ENCODE measurements at places on chromosomes 4 and X. TPM values are rescaled to one million over a fixed set of nuclear protein-coding genes. Genes with fewer than 3 reads are reported as not detected.

L1CAM gene
- 0.66 TPM for total RNA-seq

NSG1 gene
- total RNA-seq = 6.2 TPM

FAM13A gene
- total RNA-seq = 170 TPM

HTR2C gene
- total RNA-seq = not detected

GATB gene
- 20.6 TPM for total RNA-seq

SOX3 gene
- not detected for total RNA-seq

DNA sequence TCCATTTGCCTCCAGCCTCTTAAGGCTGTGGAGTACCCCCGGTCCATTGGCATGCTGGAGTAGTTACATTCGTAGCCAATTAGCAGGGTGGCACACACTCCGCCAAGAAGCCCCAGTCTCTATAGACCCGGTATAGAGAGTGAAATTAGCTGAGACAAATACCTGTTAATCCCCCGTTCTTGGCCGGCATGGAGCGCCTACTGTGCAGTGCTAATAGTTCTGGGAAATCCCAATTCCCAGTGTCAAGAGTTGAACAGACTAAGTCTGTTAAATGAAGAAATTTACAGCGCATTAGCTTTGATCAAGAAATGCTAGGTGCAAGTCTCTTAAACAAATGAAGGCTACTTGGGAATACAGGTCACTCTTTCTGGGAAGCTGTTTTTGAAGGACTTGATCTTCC lies 127.8 kb upstream of the ARX start:
- no peak for DNase-seq
- no peaks in the 10 kb centered on the region for H3K36me3 ChIP-seq
- no peak overlapping the region for H3K27ac ChIP-seq
- no peaks in the 10 kb centered on the region for H3K4me1 ChIP-seq
- H3K27me3 ChIP-seq = peaks cover 51% of the 10 kb centered on the region

DNA sequence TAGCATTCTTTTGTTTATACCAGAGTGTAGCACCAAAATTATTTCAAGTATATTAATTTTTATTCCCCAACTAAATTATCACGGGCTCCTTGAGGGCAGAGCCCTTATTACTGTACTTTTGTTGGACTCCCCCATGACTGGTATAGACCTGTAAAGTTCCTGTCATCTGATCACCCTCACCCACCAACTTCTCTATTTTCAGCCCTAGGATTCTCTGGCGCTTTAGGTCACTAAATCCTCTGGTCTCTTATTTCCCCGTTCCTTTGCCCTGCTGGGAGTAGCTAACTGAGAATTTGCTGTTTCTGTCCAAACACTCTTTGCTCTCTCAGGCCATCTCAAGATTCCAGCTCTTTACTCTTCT lies 3.2 kb upstream of the XKRX start:
- no peak for DNase-seq
- H3K36me3 ChIP-seq = no peaks in the 10 kb centered on the region
- no peaks in the 10 kb centered on the region for H3K4me1 ChIP-seq
- no peak overlapping the region for H3K4me3 ChIP-seq
- peaks cover 48% of the 10 kb centered on the region for H3K27me3 ChIP-seq
- H3K27ac ChIP-seq = no peak overlapping the region

- no peaks in the 10 kb centered on the region for H3K36me3 ChIP-seq
- H3K27me3 ChIP-seq = no peaks in the 10 kb centered on the region
- no peaks in the 10 kb centered on the region for H3K4me1 ChIP-seq
- DNase-seq = no peak
These were observed 8.0 kb downstream of the REELD1 start for GRCh38 chr4:146222313-146222712.

DNA sequence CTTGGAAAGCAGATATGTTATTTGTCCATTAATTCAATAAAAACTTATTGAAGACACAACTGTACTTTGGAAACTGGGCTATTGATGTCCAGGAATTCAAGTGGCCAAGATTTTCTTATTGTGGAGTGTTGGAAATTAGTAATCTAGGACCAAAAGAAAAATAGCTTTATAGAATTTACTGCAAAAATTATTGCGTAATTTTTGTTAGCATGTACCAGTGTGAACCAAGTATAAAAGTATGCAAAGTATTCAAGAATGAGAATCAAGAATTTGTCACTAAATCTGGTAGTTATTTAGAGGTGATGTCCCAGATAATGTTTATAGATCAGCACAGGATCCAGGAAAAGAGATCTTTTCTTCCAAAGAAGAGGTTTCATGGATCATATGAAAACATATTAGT lies 468.9 kb upstream of the CTSO start:
- H3K4me3 ChIP-seq = no peak overlapping the region
- H3K27ac ChIP-seq = no peak overlapping the region
- H3K4me1 ChIP-seq = no peaks in the 10 kb centered on the region
- no peaks in the 10 kb centered on the region for H3K36me3 ChIP-seq
- H3K27me3 ChIP-seq = no peaks in the 10 kb centered on the region
- DNase-seq = no peak

DNA sequence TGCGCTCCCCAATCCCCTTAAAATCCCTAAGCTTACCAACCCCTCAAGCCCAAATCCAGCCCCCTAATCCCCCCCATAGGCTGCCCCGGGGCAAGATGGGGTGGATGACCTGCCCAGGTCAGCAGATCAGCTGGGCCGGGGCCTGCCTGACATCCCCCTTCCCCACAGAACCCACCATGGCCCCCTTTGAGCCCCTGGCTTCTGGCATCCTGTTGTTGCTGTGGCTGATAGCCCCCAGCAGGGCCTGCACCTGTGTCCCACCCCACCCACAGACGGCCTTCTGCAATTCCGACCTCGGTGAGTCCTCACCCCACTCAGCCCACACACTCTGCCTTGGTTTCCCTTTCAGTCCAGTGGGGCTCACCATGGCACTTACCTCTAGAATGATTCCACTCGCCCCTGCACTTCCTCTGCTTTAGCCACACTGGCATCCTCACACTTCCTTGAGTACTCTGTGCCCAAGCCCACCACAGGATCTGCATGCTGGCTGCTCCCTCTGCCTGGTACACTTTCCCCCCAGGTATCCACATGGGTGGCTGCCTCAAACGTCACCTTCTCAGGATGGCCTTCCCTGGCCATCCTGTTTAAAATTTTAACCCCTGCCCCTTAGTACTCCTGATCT lies 1.1 kb downstream of the TIMP1 start:
- H3K27me3 ChIP-seq = peaks cover 30% of the 10 kb centered on the region
- no peaks in the 10 kb centered on the region for H3K4me1 ChIP-seq
- H3K27ac ChIP-seq = peak overlapping the region; percentile 97
- no peaks in the 10 kb centered on the region for H3K36me3 ChIP-seq
- H3K4me3 ChIP-seq = peak overlapping the region; percentile 73

DNA sequence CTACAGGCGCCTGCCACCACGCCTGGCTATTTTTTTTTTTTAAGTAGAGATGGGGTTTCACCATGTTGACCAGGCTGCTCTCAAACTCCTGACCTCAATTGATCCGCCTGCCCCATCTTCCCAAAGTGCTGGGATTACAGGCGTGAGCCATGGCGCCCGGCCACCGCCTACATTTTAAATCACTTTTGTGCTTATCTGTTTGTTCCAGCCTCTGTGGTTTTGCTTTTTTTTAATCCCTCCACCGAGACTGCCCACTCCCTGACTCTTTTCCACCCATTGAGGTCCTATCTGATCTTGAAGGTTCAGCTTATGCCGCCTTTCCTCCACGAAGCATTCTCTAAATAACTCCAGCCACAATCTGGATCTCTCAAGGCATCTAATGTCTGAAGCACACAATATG lies 73.5 kb downstream of the CHRDL1 start:
- no peaks in the 10 kb centered on the region for H3K27me3 ChIP-seq
- H3K36me3 ChIP-seq = no peaks in the 10 kb centered on the region
- no peak for DNase-seq
- no peak overlapping the region for H3K27ac ChIP-seq
- H3K4me3 ChIP-seq = no peak overlapping the region

DNA sequence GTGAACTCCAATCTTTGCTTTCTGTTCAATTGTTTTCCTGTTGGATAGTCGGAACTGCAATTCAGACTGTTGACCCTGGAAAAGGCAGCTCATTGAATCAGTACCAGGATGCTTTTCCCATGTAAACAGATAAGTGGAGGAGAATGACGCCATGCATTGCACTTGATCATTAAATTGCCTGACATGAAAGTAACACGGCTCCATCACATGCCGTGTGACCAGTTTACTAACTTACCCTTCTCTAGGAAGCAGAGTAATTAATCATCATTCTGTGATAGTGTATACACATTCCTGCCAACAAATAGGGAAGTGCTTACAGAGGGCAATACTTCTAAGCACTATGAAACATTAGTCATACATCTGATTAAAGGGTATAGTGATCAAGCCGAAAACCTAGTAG lies 101.4 kb downstream of the PPARGC1A start:
- H3K36me3 ChIP-seq = no peaks in the 10 kb centered on the region
- H3K27ac ChIP-seq = no peak overlapping the region
- DNase-seq = no peak
- no peaks in the 10 kb centered on the region for H3K27me3 ChIP-seq

DNA sequence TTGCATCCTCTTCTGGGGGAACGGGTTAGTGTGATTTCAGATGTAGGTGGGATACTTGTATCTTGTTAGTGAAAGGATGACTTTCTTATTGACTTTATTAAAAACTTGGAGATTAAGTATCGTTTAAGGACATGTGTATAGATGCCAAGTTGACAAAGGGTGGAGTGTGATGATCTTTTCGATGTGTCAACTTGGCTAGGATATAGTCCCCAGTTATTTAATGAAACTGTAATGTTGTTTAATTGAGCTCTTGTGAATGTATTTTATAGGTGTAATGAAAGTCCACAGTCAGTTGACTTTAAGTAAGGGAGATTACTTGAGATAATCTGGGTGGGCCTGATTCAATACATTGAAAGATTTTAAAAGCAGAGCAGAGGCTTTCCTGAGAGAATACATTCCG lies 127.0 kb downstream of the AASDH start:
- H3K27ac ChIP-seq = no peak overlapping the region
- no peaks in the 10 kb centered on the region for H3K4me1 ChIP-seq
- no peak overlapping the region for H3K4me3 ChIP-seq
- no peak for DNase-seq

DNA sequence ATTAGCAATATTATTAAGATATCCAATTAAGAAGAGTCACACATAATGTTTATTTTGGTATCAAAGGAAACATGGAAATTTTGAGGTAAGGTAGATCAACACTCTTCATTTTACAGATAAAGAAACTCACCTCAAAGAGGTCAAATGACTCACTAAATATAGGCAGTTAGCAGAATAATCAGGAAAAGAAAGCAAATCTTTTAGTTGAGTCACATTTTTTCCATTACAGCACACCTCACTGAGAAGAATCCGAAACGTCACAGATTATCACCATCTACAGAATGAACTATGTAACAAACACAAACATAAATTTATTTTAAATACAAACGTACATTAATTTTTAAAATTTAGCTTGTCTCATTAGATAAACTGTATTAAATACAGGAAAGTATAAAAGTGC lies 70.1 kb downstream of the TMEM47 start:
- H3K27me3 ChIP-seq = no peaks in the 10 kb centered on the region
- H3K4me1 ChIP-seq = no peaks in the 10 kb centered on the region
- no peak overlapping the region for H3K4me3 ChIP-seq
- DNase-seq = no peak
- no peaks in the 10 kb centered on the region for H3K36me3 ChIP-seq

DNA sequence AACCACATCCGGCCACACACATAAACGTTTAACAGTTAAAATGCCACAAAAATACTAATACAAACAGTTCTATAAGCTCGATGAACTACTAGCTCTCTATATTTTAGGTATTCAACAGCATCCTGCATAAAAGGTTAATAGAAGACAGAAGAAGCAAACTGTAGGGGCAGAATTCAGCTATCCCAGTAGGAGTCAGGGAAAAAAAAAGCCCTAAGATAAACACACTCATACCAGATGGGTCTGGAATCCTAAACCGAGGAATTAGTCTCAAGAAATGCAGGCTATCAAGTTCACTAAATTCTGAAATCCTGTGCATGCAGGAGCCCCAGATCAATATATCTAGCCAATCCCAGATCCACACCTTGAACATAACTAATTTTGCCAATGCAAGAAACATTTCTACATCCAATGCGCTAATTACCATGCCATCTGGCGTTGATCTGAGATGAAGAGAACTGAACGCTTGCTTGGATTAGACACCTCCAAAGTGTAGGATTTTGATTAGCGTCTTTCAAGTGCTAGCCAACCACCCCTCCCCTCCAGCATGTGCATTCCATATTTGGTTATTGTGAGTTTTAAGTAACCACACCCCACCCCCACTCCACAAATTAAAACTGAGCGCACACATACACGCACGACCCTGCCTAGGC lies 512.2 kb upstream of the INTU start:
- no peaks in the 10 kb centered on the region for H3K36me3 ChIP-seq
- H3K27me3 ChIP-seq = no peaks in the 10 kb centered on the region
- no peak overlapping the region for H3K4me3 ChIP-seq
- H3K4me1 ChIP-seq = no peaks in the 10 kb centered on the region

- DNase-seq = no peak
- no peak overlapping the region for H3K27ac ChIP-seq
- H3K27me3 ChIP-seq = no peaks in the 10 kb centered on the region
- no peaks in the 10 kb centered on the region for H3K4me1 ChIP-seq
- peaks cover 14% of the 10 kb centered on the region for H3K36me3 ChIP-seq
These were observed 72.4 kb upstream of the MSANTD1 start for GRCh38 chr4:3176367-3177229.

DNA sequence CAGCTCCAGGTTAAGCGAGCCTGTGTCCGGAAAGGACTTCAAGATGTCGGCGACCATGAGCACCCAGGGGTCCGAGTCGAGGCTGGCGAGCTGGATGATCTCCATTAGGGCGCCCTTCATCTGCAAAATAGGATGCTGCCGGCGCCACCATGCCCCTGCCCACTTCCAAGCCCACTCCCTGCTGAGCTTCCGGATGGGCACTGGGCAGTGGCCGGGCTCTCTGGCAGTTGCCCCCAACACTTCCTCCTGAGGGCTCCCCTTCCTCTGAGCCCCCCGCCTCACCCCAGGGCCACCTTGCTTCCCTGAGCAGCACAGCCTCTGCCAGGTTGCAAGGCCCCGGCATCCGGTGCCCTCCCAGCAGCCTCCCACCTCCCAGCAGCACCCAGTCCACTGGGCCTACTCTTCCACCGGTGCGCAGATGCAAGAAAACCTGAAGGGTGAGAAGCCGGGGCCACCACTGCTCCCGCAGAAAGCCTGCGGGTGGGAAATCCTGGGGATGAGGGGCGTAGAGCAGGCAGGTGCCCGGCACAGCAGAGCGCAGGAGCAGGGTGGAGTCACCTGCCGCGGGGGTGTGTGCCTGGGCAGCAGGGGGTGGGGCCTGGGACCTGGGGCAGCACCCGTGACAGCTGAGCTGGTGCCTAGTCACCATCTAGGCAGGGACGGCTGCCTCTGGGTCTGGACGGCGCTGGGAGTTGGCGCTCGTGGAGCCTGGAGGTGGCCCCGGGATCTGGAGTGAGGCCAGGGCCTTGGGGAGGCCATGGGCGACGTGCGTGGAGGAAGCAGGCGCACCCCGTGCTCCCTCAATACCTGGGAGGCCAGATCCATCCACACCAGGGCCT lies 17.0 kb downstream of the NELFA start:
- no peaks in the 10 kb centered on the region for H3K4me1 ChIP-seq
- no peaks in the 10 kb centered on the region for H3K36me3 ChIP-seq
- peak overlapping the region; percentile 81 for H3K27ac ChIP-seq

DNA sequence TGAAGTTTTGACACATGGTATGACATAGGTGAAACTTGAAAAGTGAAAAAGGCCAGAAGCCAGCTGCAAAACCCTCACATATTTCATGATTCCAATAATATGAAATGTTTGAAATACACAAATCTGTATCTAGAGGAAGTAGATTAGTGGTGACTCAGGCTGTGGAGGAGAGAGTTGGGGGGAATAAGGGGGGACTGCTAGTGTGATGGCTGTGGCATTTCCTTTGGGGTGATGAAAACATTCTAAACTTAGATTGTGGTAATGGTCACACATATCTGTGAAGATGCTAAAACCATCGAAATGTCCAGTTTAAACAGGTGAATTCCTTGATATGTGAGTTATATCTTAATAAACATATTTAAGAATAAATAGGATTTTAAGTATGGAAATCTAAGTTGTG lies 343.5 kb upstream of the SFRP2 start:
- no peaks in the 10 kb centered on the region for H3K36me3 ChIP-seq
- H3K4me1 ChIP-seq = no peaks in the 10 kb centered on the region
- H3K27ac ChIP-seq = no peak overlapping the region
- no peak for DNase-seq
- H3K4me3 ChIP-seq = no peak overlapping the region

All from breast epithelium (tissue), 4 donors.